ENCODE measurements at places on chromosomes 16 and 17.

- DNase-seq = no peak
Observed at GRCh38 chr16:24203675-24204074, 52.5 kb upstream of the CACNG3 start.

- DNase-seq = no peak
Observed at GRCh38 chr17:69640073-69640472, 225.6 kb downstream of the MAP2K6 start.

DNA sequence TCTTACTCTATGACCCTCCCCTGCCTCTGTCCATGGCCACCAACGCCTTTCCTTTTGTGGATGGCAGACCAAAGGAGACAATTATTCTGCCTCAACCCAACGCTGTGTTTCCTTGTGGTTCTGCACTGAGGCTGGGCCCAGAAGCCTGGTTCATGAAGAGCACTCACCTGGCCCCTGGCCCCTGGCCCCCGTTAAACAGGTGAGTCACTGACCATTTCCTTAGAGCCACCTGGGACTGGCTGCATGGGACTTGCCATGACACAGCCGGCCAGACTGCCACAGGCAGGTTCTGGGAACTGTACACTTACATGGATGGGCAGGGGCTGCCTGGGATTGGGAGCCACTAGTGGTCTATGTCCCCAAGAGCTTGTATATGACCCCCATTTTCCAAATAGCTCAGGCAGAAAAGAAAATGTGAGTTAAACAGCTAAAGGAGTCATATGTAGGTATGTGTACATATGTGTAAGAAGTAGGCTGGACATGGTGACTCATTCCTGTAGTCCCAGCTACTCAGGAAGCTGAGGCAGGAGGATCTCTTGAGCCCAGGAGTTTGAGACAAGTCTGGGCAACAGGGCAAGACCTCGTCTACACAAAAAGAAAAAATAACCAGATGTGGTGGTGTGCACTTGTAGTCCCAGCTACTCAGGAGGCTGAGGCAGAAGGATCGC is 181.9 kb upstream of the CACNG5 start:
- DNase-seq = no peak

DNA sequence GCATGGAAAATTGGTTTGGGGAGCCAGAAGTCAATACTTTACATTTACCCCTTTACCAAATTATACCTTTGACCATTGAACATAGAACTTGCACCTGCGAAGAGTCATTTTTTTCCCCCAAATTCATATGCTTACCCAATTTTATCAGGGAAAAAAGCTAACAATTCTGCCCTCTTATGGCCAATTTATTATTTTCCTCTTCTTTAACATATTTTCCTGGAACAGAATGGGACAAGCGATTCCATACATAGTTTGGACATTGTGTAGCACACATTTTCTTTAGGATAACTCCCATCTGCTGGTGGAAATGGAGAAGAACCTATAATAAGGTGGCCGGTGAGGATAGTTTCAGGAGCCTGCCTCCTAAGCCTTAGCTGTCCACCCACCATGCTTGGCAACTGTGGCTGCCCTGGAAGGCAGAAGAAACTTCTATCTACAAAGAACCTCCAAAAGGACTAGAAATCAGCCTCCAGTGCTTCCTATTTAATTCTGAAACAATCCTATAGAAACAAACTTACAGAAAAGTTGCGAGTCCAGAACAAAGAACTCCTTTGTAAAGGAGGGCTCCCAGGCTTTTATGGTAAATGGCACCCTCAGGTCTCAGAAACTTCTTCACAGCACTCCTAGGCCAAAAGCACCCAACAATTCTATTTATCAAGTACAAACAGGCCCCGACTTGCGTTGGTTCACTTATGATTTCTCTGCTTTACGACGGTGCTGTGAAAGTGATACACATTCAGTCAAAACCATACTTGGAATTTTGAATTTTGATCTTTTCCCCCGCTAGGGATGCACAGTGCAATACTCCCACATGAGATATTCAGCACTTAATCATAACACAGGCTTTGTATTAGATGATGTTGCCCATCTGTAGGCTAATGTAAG is 64.1 kb upstream of the CACNG4 start:
- no peak for DNase-seq

DNA sequence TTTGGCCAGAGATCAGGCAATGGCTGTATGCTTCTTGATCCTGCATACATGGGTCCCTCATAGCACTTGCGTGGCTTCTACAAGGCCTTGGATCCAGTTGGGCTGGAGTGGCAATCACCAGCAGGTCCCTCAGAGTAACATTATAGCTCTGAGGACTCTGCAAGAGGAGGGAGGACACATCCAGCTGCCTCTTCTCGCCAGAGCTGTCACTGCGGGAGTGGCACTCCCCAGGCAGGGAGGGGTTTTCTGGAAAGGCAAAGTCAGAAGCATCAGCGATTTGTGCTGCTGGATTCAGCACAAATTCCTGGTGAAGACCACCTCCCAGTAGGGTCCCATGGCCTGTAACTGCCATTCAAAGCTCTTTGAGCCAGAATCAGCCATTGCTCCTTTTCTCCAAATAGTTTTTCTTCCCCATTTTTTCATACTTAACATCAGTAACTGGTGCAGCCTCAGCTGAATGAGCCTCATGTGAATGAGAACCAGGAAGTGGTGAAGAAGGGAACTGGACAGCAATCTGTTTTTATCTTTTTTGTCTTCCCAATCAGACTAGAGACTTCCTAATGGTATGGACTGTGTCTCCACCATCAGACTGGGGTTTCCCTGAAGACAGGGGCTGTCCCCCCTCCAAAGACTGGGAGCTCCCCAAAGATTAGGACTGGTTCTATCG is 40.6 kb upstream of the HOXB13 start:
- DNase-seq = no peak

DNA sequence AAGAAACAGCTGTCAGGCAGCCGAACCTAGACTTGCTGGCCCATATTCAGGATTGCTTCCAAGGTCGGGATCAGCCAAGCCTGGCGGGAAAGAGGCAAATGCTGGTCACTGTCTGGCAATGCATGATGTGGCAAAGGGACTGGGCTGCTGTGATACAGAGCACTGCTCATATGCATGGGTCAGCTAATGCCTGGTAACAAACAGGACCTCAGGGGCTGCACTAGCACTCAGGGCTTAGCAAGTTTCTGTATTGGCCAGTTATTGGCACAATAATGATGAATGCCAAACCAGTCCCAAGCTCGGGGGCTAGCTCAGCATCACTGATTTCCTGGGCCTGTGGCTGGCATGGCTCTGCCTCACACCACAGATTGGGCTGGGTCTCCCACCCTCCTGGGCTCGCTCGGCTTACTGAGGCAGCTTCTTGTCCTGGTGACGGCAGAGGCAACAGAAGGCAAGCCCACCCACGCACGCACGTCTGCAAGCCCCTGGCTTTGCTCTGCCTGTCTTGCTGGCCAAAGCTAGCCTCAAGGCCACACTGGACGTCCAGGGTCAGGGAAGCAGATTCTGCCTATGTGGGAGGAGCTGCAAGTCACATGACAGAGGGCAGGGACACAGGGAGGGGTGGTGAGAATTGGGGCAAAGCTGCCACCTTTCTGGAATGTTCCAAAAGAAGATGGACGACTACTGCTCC is 21.4 kb upstream of the RPTOR start:
- DNase-seq = no peak

DNA sequence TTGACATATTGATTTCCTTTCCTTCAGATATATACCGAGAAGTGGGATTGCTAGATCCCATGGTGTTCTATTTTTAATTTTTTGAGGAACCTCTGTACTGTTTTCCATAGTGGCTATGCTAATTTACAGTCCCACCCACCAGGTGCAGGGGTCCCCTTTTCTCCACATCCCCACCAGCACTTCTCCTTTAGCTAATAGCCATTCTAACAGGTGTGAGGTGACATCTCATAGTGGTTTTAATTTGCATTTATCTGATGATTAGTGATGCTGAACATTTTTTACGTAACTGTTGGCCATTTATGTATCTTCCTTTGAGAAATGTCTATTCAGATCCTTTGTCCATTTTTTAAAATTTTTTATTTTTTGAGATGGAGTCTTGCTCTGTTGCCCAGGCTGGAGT is 93.9 kb downstream of the SDR42E1 start:
- DNase-seq = no peak

DNA sequence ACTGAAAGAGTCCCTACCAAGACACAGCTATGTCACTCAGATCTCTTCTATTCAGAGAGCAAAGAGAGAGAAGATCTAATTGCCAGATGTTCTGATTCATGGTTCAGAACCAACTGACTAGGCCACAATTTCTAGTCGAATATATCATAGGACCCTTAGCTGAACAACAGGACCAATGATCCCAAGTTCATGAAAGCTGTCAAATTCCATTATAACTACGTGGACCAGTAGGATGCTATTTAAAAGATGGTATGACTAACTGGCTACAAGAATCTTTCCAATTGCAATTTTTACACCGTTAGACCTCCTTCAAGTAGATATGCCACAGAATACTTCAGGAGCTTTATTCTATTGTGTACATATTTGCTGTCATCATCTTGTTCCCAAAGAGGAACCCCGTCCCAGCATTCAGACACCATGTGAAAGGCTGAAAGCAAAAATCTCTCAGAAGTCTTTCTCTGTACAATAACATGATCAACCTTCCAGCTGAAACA is 26.0 kb downstream of the DCUN1D3 start:
- no peak for DNase-seq

DNA sequence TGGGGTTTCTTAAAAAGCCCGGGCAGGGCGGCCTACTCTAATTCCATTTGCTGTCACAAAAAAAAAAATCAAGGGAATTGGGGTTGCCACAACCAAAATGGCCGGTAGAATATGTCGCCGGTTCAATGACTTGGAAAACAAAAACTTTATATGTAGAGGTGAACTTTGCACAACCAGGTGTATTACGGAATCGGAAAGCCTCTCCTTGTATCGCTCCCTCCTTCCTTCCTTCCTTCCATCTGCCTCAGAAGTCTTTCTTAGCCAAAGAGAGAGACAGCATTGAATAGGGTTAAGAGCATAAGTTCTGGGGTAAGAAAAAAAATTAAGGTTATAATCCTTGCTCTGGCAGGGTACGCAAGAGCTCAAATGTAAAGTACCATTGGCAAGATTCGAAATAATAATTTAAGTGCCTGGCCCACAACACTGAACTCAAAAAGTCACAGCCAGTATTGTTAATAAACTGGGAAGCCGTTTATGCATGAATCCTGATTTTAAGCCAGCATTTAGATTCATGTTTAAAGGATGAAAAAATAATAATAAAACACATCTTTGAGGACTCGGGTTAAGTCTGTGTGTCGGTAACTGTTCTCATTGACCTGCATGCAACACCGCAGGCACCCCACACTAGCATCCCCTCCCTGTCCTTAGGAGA is 522 bp upstream of the GLG1 start:
- no peak for DNase-seq

GRCh38 chr17:74211912-74212208 is 1.5 kb upstream of the TTYH2 start:
- no peak for DNase-seq

DNA sequence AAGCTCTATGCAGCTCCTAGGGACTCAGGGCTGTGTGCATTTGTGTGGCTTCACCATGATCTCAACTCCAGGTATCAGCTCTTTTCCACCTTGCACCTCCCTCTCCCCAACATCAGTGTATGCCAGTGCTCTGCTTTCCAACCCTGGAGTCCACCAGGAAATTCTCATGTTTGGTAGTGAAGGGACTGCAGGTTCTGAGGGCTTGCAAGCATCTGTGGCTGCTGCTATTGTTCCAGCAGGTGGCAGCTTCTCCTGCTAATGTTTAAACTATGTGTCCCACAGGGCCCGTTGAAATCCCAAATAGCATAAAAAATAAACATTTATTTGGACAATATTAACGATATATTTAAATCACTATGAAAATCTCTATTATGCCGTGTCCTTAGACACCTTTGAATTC is 82.0 kb downstream of the RGS9 start:
- no peak for DNase-seq

DNA sequence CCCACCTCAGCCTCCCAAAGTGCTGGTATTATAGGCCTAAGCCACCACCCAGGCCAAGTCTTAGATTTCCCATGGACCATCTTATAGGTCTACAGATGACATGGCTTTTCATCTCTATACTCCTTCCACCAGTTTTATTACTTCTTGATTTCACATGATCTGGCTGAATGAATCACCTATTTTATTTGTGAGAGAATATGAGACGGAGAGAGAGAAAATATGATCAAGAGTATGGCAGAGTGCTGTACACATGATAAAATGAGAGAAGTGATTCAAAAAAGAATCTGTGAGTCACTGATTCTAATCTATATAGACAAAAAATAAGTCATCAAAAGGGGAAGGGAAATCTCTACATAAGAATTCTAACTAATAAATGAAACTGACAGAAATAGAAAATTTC is 13.7 kb downstream of the ACSM1 start:
- no peak for DNase-seq

- DNase-seq = no peak
Observed at GRCh38 chr17:80465327-80465974, 11.0 kb downstream of the NPTX1 start.

DNA sequence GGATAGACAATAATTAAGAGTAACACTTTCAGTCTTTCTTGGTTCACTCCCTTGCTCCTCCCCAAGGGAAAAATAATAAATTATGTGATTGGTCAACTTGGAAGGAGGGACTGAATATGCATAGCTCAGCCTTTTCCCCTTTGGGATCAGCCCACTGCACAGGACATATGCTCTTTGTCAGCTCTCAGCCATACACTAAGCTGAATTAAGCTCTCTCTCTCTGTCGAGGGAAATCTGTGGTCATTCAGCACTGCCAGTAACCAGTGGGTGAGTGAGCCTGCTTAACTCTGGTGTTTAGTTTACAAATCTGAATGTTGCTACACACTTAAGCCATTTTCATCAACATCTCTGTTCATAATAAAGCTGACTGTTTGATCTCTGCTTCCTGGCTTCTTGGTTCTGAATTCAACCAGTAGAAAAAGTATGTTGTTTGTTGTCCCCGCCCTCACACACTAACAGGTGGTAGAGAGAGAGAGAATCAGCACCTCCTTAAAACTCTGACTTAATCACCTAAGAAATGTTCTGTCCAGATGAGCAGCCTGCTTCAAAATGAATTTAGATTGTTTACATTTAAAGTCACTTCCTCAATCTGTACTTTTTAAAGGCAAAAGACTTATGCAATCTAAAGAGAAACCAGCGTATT is 102.3 kb upstream of the C17orf78 start:
- DNase-seq = no peak

DNA sequence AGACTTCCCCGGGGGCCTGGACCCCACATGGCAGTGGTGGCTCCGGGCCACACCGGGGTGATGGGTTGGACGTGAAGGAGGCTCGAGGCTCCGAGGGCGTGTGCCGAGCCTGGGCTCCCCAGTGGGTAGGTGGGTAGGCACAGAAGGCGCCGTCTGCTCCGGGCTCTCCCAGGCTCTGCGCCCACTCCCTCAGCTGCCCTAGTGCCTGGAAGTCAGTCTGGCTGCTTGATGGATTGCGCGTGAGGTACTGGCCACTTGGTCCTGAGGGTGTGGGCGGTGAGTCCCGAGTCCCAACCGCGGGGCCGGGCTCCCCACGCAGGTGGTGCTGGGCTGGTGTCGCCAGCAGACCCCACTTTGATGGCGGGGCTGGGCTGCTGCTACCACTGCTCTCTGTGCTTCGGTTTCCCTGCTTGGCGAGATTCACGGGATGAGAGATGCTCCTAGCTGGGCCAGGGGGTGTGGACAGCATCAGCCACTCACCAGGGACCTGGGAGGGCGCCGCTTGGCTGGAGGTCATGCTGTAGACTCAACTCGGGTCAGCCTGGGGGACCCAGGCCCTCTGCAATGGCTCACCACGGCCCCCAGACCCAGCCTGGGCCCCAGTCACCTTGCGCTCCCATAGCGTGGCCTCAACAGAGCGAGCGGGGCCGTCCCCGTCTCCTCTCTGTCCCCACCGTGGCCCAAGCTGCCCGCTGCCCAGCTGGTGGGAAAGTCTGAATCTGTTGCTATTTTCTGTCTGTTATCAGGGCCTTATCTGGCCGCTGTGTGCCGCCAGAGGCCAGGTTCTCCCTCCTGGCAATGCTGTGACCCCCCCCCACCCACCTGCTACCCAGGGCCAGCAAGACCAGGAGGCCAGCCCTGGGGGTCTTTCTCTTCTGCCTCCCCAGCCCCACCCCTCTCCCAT is 26.1 kb downstream of the ZFPM1 start:
- DNase-seq = no peak
